Bronchial smooth muscle cell (primary cell): ENCODE measurements at places on chromosomes 1 and 21. TPM values are rescaled to one million over a fixed set of nuclear protein-coding genes. Genes with fewer than 3 reads are reported as not detected.

Gene PADI4
- not detected in 2 replicates for total RNA-seq

Gene GJB5
- total RNA-seq: 0.16 and 0.34 TPM in 2 replicates

Gene HRNR
- not detected in 2 replicates for total RNA-seq

Gene ATP6V1G3
- total RNA-seq: not detected in 2 replicates

Gene CNR2
- not detected in 2 replicates for total RNA-seq

Gene TTLL10
- total RNA-seq: not detected in 2 replicates

Gene MEX3A
- 1.2 and 1.4 TPM in 2 replicates for total RNA-seq

Gene NECTIN4
- total RNA-seq: under 0.01 and 0.34 TPM in 2 replicates

Gene RIT1
- total RNA-seq: 24.6 and 40.6 TPM in 2 replicates

Gene MANEAL
- 0.32 and 1.8 TPM in 2 replicates for total RNA-seq

Gene TDRD5
- total RNA-seq: not detected in 2 replicates

Gene NID1
- 22.4 and 40.4 TPM in 2 replicates for total RNA-seq

Gene CYYR1
- total RNA-seq: not detected in 2 replicates

Gene RPTN
- not detected in 2 replicates for total RNA-seq

Gene CYP4A11
- not detected in 2 replicates for total RNA-seq

Gene C1QTNF12
- 2.1 and 2.8 TPM in 2 replicates for total RNA-seq

Gene NAV1
- 11.2 and 14.3 TPM in 2 replicates for total RNA-seq

Gene RNU1-4
- total RNA-seq: 2,114 and 10,807 TPM in 2 replicates

Gene TMEM81
- total RNA-seq: 0.79 and 1.5 TPM in 2 replicates

Gene S100A7A
- not detected in 2 replicates for total RNA-seq

Gene LIPI
- total RNA-seq: not detected in 2 replicates

Gene POFUT2
- total RNA-seq: 34.7 and 38.0 TPM in 2 replicates

Gene TINAGL1
- 0.94 and 2.4 TPM in 2 replicates for total RNA-seq

Gene MMP23B
- total RNA-seq: 4.6 and 4.9 TPM in 2 replicates

Gene STIL
- 1.5 and 2.4 TPM in 2 replicates for total RNA-seq

Gene CDA
- 0.63 TPM in 1 of 2 replicates, not detected in the other for total RNA-seq

Gene TTC3
- 162 and 289 TPM in 2 replicates for total RNA-seq

Gene HSD3B1
- 0.16 TPM in 1 of 2 replicates, not detected in the other for total RNA-seq

Gene TCP10L
- total RNA-seq: 0.32 and 0.34 TPM in 2 replicates

Gene SPRR1A
- not detected in 2 replicates for total RNA-seq
